ENCODE measurements at places on chromosomes 3 and 15. TPM values are rescaled to one million over a fixed set of nuclear protein-coding genes. Genes with fewer than 3 reads are reported as not detected.

DNA sequence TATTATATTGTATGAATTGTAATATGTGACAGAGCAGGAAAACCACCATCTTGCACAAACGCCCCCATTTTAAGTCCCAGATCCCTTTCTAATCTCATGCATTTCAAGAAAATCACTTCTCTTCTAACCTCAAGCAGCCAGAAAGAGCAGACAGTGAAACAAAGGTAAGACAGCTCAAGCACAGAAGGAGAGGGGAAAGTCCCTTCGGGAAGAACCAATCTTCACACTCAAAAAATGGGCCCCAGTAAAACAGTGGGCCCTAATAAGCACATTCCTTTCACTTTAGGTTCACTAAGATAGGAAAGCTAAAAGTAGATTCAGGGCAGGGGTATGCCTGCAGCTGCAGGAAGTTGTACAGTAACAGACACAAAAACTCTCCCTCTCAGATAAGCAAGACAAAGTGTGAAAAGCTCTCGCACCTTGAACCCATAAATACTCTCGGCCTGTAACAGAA is 1268.7 kb downstream of the SI start:
- DNase-seq = peak; percentile 20

DNA sequence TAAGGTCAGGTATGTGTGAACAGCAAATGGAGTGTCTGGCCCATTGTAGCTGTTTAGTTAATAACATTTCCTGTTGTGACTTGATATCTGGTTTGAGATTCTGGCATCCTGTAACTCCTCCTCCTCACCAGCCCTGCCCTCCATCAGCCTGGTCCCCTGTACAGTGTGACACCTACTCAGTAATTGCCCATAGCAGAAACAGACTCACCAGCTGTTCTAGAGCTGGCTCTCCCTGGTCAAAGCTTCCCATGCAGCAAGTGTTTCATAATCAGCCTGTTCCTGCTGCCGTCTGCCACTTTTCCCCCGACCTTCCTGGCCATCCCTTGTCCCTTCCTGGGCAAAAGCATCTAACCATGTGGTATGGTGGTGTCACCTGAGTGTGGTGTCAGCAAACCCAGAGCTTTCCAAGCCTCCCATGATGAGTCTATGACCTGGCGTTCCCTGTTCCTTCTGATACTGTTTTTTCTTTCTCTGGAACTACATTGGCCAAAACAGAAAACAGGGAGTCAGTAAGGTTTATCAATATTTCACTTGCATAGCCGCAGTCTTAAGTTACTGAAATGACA is 55.4 kb downstream of the B3GALNT1 start:
- no peak for DNase-seq

DNA sequence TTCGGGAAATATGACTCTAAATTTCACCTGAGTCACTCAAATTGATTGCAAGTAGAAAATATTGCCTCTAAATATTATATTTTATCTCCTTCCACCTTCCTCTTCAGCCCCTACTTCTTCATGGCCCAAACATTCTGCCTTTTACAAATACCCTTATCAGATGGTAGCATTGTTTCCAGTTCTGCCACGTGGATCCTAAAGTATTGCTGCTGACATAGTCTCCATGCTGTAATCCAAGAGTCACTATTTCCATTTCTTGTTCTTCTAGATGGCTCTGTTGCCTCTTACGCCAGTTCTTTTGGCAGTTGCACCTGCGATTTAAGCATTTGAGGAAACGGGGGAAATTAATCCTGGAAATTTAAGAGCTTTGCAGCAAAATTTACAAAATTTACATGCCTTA is 13.6 kb downstream of the LMOD3 start:
- no peak for DNase-seq

GRCh38 chr3:149245738-149246451 is 24.3 kb upstream of the CP start:
- no peak for DNase-seq

DNA sequence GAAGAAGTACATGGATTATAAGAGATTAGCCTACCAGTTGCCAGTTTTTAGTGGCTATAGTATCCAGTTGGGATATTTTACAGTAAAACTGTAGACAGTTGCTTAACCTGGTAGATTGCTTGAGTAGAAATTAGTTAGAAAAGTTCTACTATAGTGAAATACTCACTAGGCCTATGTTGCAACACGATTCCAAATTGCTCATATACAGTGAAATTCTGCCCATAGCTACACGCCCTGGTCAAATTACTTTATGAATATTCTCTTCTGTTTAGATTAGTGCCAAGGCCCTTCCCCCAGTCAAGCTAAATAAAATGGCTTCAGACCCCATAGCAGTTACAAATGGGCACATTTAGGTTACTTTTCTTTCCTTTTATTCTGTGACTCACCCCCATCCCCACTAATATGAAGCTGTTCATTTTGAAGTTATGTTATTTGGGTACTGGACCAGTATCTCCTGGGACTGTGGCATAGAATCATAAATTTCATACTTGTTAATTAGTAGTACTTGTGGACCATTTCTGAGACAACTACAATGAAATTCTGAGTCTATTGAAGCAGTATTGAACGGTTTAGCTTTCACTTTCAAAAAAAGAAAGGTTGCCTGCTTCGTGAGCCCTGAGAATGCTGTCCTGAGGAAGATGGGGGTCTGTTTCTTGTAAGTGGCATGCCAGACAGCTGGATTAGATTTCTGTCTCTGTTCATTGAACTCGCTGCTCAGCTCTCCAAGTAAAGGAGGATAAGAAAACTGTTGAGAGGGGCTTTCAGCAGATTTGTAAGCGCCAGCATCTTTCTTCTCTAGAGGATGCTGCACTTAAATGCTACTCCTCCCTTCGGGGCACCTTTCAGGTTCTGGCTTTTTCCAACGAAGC is 65.8 kb upstream of the CFAP20DC start:
- DNase-seq = no peak

DNA sequence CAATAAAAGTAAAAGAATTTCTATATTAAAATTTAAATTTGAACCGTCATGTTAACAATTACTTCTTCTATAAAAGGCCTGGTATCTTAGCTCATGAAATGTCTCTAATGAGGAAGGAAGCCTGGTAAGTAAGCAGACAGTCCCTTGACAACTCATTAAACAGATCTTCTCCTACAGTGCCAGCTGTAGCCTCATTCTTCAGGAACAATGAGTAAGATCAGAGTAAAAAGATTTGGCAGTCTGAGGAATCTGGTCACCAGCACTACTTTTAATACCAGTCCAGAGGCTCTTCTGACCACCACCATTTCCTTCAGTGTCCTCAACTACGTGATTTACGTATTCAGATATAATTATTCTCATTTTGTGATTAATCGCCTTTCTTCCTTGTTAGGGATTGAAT is 955.0 kb upstream of the ALCAM start:
- no peak for DNase-seq

DNA sequence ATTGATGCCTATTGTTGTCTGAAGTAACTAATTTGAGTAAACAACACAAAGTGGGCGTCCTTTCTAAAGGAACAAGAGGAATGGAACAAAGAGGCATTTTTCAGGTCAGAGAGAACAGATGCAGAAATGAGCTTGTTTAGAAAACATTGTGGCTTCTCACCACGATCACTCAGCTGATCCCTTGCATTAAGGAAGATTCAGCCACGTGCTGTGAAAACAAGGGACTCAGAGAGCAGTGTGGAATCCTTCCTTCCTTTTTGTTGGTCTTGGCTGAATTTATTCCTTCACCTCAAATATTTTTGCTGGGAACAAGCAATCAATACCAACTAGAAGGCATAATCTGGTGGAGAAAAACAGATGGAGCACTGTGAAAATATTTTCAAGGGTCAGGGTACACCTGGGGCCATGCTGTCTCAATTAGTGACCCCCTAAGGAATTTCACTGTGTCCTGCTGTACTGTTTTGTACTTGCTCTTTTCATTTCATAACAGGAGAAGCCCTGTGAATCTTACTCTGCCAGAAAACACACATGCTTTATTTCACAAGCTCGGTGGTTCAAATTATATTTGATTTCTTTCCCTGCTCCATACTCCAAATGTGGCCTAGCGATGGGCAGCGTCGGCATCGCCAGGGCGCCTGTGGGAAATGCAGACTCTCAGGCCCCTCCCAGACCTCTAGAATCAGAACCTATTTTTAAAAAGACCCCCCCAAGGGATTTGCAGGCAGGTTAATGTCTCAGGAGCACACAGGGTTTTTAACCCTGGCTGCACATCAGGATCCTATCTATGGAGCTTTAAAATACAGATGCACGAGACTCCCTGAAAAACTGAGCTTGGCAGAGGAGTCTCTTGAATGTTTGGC is 11.6 kb upstream of the SLC6A20 start:
- DNase-seq = no peak

The SLC15A2 gene
- total RNA-seq = 5.2 TPM

The COMMD2 gene
- 55.8 TPM for total RNA-seq

The TTC21A gene
- total RNA-seq = 2.0 TPM

All from GM23338 (cell line).